ENCODE measurements at places on chromosomes 4 and X. TPM values are rescaled to one million over a fixed set of nuclear protein-coding genes. Genes with fewer than 3 reads are reported as not detected.

DNA sequence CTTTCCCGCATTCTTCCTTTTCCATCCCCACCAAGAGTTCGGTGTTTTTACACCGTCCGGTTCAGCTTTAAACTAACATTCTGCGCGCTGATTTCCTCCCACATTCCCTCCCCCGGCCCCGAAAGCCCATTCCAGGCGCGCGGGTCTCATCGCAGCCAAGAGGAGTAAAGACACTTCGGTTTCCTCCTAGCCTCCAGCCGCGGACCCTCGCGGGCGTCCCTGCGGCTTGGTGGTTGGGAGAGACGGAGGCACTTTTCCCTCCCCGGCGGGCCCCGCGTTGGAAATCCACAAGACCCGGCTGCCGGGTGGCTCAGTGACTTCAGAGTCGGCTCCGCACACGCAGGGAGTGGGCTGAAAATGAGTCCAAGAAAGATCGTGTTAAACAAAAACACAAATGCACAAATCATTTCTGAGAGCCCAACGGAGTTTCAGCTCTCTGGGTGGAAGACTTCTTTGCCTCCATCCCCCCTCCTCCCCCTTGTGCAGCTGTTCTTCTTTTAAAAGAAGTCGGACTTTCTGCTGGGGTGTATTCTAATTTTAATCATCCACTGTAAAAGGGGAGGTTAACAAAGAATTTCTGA is 2.0 kb upstream of the ARX start:
- DNase-seq = no peak

DNA sequence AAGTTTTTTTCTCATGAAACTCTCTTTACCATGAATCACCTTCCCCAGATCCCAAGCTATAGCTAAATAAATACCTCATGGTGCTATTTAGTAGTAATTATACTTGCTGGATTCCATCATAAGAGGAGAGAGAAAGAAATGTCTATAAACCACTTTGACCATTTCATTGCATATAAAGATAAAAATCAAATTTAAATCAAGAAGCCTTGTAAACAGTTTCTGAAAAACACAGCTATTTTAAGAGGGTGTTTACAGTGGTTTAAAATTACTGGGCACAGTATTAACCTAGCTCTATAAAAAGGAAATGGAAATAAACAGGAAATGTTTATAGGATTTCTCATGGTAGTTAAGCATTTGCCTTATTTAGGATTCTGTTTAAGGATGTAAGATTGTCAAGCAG is 637.9 kb downstream of the ADGRL3 start:
- DNase-seq = no peak

- DNase-seq = no peak
These were observed 108.1 kb downstream of the MID1 start for GRCh38 chrX:10512258-10512657.

PHEX gene
- 0.10 TPM for total RNA-seq

Measured in left ventricle myocardium superior (tissue), 1 donor.